ENCODE measurements at places on chromosomes 13 and 19.

DNA sequence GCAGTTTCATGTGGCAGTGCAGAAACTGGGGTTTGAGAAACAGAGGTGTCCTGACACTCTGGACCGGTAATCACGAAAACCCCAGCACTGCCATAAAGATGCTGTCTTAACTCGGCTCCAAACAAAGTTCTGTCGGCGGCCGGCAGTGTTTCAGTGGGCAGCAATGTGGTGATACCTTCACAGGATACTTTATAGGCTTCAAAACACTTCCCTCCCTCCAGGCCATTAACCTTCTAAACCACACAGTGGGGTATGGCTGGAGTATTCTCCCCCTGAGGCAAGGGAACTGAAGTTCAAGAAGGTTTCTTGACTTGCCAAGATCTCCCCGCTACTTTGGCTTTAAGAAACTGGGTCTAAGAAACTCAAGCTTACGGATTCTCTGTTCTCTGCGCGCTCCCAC, 1.1 kb downstream of the RUBCNL start:
- peak; percentile 31 for DNase-seq

GRCh38 chr13:100491164-100491842, 97.3 kb downstream of the GGACT start:
- no peak for DNase-seq

- DNase-seq: no peak
Observed at GRCh38 chr13:40232311-40233040, 434.0 kb downstream of the FOXO1 start.

DNA sequence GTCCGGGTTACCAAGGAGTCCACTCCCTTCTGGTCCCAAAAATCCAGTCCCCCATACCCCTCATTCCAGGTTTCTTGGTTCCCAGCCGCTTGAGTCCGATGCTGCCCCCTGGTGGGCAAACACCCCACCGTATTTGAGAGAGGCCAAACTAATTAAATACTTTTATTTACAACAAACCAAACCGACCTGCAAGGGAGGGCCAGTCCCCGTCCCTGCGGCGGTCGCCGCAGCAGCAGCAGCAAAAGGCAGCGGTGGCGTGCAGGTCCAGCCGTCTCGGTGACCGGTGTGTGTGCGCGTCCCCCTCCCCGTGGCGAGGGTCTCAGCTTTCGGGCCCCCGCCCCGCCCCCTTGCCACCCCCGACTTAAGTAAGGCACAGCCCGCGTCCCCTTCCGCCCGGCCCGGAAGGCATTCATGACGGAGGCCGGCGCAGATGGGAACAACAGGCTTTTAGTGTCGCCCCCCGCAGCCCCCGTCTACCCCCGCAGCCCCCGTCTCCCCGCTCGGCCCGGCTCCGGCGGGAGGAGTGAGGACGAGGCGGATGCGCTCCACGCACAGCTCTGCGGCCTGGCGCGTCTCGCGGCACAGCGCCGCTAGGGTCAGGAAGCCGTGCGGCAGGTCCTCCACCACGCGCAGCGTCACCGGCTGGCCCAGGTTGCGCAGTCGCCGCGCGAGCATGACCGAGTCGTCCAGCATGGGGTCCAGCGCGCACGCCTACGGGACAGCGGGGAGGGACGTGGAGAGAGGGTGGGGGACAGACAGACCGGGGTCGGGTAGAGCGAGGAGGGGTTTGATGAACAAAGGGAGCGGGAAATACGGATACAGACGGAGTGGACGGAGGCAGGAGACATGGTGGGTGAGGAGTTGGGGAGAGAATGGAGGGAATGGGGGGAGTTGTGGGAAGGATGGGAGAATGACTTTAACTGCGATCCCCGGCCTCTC, 11.5 kb upstream of the CNFN start:
- DNase-seq: peak; percentile 91

DNA sequence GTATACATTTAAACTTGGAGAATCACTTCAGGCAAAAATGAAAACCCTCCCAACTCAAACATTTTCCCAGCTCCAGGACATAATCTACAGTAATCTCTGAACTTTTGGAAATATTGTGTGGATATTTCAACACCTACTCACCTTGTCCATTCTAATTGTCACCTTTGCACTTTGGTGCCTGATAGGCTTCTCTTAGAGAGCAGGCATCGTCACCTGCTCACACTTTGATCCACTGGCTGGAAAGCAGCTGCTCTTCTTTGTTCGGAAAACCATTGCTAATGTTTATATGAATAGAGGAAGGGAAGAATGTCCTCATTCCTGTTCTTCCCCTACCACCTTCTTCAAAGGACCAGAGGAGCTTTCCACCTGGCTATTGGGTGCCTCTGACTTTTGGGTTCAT, 411.2 kb downstream of the FGF9 start:
- DNase-seq: no peak

DNA sequence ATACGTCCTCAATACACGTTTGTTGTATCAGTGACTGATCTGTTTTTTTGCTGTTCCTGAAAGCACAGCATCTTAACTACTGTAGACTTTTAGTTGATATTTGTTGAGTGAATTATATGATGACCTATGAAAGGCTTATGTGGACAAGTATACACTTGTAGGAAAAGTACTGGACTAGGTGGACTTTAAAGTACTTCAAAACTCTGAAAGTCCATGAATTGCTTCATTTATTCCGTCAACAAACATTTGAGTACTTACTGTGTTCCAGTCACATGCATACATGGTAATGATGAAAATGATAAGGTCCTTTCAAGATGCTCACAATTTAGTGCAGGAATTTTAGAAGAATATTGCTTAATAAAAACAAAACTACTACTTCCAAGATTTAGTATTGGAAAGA, 3.1 kb downstream of the WDFY2 start:
- no peak for DNase-seq

- no peak for DNase-seq
Observed at GRCh38 chr13:99053636-99054233, 75.9 kb upstream of the DOCK9 start.

DNA sequence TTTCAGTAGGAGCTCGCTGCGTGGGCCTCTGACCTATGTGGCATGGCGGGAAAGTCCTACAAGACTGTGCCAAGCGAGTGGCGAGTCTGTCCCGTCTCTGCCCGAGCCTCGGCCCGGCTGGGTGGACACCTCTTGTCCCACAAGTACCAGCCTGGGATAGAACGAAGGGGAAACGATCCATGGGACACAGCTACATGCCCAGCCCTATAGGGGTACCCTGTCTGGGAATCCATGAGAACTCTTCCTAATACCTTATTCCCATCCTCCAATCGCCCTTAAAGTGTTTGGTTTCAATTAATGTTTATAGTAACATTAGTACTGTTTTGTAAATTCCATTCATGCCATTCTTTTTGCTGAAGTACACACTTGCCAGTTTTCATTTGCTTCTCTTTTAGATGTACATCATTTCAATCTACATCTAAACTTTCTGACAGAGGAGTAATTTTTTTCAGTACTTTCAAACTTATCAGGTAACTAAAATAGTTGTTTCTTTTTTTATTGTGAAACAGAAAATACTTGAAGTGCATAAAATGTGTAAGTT, 667 bp upstream of the ZNF790 start:
- no peak for DNase-seq

DNA sequence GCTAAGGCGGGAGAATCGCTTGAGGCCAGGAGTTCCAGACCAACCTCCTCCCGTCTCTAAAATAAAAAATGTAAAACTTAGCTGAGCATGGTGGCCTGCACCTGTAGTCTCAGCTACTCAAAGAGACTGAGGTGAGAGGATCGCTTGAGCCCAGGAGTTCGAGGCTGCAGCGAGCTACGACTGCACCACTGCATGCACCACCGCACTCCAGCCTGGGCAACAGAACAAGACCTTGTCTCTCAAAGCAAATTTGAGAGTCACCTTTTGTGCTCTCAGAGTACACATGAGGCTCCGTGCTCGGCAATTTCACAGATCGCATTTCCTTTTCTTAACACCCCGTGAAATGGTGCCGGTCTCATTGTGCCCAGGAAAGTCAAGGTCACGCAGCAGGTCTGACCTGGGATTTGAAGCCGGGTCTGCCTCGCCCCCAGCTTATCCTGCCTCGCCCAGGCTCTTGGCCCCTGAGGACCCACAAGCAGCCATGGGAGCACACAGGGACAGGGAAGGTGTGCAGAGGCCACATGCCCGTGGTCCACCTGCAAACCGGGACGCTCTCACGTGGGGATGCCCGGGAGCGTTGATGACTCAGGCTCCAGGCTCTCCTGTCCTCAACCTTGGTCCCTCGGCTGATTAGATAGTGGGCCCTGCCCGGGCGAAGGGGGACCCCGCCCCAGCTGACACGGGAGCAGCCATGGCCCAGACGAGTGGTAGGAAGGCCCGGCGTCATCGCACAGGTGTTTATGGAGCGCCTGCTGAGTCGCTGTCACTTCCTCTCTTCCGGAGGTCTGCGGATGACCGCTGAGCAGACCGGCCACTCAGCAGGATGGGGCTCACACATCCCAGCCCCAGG, 1.1 kb upstream of the SMIM24 start:
- no peak for DNase-seq

DNA sequence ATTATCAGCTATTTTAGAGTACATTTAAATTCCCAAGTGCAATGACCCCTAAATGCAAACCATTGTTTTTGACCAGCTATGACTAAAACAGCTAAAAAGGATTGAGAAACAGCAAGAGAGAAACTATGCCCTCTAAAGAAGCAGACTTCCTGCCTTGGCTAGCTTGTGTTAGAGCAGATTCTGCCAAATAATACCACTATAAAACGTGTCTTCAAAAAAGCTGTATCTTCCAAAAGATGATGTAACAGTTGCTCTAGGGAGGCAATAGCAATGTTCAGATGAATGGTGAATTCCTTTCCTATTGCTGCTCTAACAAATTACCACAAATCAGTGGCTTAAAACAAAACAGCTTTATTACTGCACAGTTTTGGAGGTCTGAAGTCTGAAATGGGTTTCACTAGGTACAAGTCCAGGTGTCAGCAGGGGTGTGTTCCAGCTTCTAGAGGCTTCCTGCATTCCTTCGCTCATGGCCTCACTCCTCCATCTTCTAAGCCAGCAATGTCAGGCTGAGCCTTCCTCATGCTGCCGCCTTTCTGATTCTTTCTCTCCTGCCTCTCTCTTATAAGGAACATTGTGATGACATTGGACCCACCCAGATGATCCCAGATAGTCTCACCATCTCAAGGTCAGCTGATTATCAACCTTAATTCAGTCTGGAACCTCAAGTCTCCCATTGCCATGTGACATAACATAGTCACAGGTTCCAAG, 84.5 kb downstream of the LRRC63 start:
- DNase-seq: no peak

DNA sequence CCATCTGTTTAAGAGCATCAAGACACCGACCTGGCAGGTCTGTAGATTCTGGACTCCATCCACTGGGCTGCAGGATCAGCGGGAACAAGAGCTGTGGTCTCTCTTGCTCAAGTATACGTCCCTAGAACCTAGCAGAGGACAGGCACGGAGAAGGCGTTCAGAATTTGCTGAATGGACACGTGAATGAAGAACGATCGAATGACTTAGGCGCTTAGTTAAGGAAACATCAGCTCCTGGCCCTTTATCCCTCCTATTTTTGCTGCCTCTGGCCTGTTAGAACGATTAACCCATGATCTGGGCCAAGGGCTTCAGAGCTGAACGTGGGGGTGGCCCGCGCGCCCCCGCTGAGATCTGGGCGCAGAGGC, 953 bp downstream of the DZIP1 start:
- no peak for DNase-seq

- DNase-seq: no peak
Observed at GRCh38 chr13:109803825-109804224, 17.4 kb upstream of the IRS2 start.

DNA sequence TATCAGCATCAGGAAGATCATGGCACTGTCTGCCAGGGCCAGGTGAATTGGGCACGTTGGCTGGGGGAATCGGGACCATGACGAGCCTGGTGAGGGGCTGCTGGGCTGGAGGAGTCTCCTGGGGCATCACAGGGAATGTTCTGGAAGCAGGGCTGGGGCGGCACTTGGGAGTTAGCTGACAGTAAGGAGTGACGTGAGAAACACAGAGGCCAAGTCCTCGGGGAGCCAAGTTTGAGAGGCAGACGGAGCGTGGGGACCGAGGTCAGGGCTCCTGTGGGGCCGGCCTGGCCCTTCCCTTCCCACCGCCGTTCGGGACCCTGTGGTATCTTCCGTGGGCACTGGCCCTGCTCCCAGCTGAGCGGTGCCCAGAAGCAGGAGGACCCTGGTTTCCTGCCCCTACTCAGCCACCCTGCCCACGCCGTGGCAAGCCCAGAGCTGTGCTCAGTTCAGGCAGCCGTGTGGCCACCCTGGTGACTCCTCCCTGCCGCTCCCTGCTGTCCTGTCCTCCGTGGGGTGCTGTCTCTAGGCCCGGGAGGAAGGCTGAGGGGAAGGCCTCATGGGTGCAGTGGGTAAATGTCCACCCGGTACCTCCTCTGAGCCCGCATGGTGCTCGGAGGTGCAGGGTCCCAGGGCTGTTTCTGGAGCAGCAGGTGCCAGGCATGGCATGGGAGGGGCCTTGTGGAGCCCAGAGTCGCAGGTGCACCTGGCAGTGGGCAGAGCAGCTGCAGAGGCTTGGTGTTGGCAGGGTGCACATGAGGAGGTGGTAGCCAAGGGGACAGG, 25.2 kb downstream of the CRTC1 start:
- DNase-seq: no peak

GRCh38 chr13:29543230-29544215, 52.0 kb downstream of the SLC7A1 start:
- no peak for DNase-seq

DNA sequence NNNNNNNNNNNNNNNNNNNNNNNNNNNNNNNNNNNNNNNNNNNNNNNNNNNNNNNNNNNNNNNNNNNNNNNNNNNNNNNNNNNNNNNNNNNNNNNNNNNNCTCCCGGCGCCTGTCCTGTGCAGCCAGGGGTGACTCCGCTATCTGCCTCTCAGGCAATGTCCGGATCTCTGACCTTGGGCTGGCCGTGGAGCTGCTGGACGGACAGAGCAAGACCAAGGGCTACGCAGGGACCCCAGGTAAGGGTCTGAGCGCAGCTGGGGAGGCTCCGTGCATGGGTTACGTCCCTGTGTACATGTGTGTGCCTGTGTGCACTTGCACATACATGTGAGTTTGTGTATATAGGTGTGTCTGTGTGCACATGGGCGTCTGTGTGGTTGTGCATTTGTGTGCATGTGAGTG, 36.1 kb upstream of the TMEM255B start:
- peak; percentile 23 for DNase-seq

DNA sequence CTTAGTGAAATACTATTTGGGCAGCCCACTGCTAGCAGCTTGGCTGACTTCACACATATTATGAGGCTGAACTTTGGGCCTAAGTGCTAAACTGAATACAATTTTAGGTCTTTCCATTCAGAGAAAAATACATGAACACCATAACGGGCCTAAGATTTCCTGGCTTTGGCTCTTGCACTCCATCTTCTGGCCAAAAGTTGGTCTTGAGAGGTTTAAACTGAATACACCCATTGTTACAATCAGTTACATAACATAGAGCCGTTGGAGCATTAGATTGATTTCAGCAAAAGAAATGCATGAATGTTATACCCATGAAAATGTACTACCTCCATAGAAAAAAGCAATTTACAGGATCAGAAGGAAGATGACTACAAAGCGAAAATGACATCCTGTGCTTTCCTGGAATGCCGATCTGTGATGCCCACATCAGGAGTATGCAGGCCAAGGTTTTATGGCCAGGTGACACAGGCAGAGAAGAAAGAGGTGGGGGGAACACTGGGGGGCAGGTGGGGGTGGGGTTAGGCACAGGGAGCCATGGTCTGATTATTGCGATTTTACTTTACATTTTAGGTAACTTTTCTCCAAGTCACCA, 11.1 kb upstream of the SHISA2 start:
- no peak for DNase-seq

- DNase-seq: no peak
Observed at GRCh38 chr13:59975807-59976435, 187.8 kb downstream of the DIAPH3 start.

All from mucosa of descending colon (tissue), 3 donors.